ENCODE measurements at places on chromosomes 12 and 14.

- DNase-seq, result no peak
Observed at GRCh38 chr14:60232185-60232584, 16.8 kb upstream of the PPM1A start.

GRCh38 chr14:91088585-91089235 lies 25.2 kb upstream of the DGLUCY start:
- DNase-seq, result no peak

- no peak for DNase-seq
Observed at GRCh38 chr12:45546545-45546944, 183.0 kb upstream of the ARID2 start.

DNA sequence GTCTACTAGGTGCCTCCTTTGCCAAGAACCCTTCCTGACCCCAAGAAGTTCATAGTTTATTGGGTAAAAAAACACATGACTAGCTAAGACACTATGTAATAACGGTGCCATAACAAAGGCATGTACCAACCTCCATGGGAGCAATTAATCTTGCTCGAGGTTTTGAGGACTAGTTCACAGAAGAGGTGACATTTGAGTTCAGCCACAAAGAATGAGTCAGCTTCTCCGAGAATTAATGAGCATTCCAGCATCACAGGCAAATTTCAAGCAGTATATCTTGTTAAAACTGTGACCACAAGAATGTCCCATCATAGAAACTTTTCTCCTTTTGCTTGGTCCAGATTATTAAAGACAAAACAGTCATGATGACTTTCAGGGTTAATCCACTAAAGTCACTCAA lies 113.0 kb upstream of the RAP1B start:
- DNase-seq, result no peak

GRCh38 chr12:88400302-88400701 lies 180.0 kb downstream of the KITLG start:
- DNase-seq, result no peak

DNA sequence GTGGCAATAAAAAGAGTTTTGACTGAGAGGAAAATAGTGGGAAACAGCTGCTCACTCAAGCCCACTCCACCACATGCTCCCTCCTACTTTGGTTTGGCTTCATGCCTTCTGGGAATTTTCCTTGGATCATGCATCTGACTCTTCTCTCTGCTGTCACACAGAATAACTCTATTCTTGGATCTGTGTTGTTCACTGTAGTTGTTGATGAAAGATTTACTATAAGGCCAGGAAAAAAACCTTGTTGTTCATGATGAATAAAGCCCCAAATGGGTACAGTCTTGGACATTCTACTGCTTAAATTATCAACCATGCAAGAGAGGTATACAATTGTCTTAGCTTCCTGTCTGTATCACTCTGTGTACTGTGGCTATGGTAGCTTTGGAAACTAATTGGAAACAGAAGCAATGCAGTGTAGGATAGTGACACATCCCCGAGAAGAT lies 70.5 kb downstream of the TMX1 start:
- no peak for DNase-seq

- no peak for DNase-seq
Observed at GRCh38 chr14:93780813-93781400, 7.4 kb downstream of the PRIMA1 start.

DNA sequence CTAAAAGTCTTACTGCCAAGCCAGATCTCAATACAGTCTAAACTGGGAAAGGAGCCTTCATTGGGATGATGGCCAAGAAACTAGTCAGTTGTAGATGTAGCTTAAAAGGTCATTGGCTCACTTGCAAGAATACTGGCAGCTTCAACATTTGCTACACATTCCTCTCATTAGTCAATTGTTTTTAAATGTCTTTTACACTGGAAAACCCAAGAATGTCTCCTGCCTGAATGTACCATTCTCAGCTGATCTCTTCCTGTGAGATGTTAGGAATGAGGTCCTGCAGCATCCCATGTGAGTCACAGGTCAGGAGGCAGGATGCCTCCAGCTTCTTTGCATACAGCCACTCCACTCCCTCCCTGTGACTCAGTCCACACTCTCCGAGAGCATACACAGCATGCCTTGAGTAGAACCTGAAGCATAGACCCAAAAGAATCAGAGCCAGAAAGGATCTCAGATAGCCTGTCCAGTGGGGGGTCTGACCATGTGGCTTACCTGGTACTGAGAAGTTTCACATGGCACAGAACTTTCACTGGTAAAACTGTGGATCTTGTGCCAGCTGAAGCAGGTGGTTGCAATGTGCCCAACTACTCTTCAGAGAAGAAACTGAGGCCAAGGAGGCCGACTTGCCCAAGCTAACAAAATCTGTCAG lies 56.0 kb upstream of the HECTD1 start:
- no peak for DNase-seq

DNA sequence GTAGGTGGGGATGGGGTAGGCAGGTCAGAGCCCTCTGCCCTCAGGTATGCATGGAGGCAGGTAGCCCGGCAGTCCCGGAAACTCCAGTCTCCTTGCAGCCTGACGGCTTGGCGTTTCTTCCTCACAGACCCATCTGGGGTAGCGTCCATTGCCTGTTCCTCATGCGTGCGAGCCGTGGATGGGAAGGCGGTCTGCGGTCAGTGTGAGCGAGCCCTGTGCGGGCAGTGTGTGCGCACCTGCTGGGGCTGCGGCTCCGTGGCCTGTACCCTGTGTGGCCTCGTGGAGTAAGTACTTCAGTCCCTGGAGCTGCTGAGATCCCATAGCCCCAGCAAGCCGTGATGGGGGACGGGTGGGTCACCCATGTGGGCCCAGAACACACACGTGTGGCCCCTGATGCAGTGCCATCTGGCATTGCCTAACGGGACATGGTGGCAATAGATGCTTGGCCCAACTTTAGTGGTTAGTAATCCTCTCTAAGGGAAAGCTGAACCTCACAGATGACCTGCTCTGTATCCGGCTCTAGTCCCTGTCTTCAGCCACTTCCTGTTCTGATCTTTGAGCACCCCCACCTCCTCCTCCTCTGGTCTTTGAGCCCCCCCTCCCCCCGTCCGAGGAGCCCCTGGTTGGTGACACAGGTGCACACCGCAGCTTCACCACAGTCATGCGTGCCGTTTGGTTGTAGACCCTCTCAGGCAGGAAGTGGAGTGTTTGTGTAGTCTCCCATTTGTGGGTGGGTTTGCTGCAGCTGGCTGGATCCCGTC lies 3.7 kb downstream of the SIVA1 start:
- no peak for DNase-seq

GRCh38 chr12:18935371-18935965 lies 194.1 kb upstream of the PLEKHA5 start:
- DNase-seq, result peak; percentile 7

GRCh38 chr14:37246427-37246829 lies 48.7 kb downstream of the MIPOL1 start:
- peak; percentile 65 for DNase-seq

GRCh38 chr14:37665479-37665878 lies 70.0 kb downstream of the TTC6 start:
- no peak for DNase-seq

DNA sequence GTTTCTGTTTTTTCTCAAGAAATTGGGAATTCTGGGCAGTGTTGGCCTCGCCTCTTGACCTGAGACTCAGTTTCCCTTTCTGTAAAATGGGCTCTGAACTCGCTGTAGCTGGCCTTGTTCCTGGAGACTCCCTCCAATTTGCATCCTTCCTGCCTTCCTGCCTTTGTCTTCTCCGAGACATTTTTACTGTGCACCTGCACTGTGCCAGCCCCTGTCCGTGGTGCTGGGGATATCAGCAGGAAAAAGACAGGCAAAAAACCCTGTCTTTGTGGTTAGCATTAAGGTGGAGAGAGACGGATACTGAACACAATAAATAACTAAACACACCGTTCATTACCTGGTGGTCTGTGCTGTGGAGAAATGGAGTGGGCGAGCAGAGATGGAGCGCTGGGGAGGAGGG lies 129.8 kb downstream of the AACS start:
- peak; percentile 44 for DNase-seq

DNA sequence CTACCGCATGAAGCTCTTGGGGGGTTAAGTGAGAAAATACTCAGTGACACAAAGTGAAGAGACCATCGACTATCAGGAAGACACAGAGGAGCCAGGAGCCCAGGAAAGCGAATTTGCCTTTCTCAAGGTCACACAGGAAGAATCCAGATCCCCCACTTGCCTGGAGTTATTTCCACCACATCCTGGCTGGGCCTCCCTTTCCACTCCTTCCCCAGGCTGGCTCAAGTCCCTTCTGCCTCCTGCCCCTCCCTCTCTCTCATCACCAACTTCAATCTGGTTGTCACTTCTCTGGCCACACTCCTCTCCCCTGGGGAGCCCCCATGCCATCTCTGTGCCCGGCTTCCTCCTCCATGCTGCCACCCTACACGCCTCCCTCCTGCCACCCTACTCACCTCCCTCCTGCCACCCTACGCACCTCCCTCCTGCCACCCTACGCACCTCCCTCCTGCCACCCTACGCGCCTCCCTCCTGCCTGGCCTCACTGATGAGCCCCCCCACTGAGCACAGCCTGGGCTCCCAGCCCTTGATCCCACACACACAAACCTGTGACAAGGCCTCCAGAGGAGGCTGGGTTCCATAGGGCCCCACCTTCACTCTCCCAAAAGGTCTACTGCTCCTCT lies 6.3 kb downstream of the SCNN1A start:
- DNase-seq, result no peak

DNA sequence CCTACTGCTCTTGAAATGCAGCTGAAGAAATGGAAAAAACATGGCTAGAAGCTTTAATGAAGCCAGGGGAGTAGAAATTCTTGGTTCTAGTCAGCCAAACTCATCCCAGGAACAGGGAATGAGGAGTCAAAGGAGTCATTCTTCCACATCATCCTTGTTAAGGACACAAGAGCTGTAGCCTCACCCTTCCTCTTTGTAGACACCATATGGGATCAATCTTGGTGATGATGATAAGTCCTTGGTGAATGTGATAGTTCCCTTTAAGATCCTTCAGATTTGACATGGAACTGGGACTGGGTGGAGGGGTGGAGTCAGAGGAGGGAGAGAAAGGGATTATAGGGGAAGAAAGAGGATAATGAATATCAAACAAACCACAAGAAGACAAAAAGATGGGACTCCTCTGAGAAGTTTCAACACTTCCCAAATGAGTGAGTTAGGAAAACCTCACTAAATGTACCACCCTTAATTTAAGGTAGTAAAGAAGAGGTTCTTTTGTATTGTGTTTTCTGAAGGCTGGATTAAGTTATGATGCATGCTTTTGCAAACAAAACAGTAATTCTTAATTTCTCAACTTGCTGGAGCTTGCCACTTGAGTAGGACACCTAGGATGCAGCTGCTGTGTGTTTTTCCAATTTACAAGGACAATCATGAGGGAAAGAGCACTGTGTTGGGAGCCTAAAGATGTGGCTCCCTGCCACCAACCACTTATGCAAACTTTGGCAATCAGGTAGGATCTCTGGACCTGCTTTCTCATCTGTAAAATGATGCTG lies 104.0 kb downstream of the WIF1 start:
- DNase-seq, result no peak

DNA sequence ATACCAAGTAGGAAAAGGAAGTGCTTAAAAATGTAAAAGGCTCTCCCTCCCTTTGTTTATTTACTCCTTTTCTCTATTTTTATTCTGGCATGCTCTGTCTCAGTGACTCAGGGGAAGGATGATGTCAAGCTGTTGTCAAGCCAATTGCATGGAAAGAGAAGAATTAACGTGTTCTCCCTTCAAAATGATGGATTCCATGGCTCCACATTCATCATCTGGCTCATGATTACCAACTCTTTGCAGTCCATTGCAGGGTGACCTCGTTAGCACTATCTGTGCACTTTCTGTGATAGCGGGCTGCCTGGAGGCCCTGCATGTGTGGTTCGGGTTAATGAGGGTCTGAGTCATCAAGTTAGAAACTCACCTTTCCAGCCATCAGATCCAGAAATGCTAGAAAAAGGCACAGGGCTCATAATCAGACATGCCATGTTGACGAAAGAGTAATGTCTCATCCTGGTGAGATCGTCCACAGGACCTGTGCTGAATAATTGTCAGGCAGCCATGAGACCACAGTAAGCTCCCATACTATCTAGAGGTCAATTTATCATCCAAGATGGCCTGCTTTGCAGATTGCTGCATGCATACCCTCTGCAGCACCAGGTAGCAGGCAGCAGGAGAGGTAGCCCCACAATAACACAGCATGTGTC lies 79.2 kb upstream of the BTG1 start:
- DNase-seq, result no peak

DNA sequence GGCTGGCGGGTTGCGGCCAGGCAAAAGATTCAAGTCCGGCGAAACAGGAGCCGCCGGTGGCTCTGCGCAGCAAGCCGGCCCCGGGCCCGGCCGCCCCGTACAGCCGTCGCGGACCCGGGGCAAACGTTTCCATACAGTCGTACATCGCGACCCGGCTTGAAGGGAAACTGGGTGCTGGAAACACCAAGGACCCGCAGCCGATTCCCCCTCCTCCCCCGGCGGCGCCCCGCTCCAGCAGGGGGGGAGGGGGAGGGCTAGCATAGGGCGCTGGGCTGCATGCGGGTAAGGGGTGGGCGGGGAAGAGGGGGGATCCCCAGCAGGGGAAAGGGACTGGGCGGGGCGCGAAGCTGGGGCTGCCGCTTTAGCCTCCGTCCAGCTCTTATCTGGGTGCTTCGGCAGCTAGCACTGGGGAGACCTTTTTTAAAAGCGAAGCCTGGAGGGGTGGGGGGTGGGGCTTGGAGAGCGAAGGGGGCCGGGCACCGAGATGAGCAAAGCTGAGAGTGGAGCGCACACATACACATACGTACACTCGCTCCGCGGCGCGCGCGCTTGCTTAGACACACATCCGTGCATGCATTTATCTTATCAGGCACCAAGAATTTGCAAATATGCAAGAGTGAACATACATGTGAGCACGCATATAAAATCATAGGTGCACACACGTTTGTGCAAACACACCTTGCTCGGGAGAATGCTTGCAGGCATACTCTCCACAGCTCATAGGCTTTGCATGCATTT lies 11.9 kb downstream of the RARG start:
- peak; percentile 80 for DNase-seq

- DNase-seq, result no peak
Observed at GRCh38 chr12:103841690-103842584, 903 bp upstream of the NT5DC3 start.

DNA sequence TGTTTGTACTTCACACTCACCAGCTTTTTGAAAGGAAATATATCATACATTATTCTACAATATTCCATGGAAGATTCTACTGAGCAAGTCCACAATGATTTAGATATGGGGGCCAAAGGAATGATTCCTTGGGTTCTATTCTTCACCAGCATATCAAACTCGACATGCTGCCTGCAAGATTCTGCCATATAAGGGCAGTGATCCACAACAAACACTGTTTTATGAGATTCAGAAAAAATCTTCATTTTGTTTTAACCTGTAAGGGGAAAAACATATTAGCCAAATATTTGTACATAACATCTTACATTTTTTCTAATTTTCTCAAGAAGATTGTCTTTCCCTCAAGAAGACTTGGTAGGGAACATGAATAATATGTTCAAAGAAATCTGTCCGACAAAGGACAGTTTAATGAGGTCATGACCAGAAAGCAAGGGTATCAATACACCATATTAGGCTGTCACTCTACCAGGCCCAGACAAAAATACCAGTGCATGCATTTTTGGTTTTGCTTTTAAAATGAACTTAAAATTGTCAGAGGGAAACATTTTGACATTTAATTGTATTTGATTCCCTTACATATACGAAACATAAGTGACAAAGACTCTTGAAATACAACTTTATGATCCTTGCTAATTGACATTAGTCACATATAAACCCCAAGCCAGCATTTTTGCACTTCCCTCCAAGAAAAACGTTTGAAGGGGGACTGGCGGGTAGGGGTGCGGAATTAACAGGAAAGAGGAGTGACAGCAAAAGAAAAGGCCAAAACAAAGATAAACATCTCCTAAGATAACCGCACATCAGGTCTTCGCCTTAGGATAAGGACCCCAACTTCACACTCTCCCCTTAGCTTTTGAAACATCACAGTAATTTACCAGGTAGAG lies 980 bp downstream of the INTS13 start:
- DNase-seq, result no peak

GRCh38 chr14:100062590-100062989 lies 2.6 kb upstream of the EVL start:
- no peak for DNase-seq
